T-helper 9 cell (primary cell): ENCODE measurements at places on chromosomes 1 and 21.

DNA sequence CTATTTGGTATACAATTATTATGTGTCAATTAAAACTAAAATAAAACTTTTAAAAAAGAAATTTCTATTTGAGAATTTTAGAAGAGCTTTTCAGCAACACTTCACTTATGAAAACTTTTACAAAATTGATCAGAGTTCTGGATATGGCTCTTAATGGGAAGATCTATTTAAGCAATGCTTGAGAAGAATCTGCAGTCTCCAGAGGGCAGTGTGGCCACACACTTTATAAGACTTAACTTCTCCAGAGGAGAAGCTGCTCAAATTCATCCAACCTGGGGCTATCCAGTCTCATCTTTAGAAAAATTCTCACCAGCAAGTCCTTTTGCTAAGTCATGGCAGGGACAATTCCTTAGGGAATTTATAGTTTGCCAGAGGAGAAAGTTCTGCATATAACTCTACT lies 25.2 kb upstream of the AGO1 start:
- DNase-seq: no peak

GRCh38 chr1:95426772-95427171 lies 192.8 kb downstream of the RWDD3 start:
- DNase-seq: no peak

- no peak for DNase-seq
Measured at GRCh38 chr1:156880473-156880872, 13.0 kb upstream of the PEAR1 start.

DNA sequence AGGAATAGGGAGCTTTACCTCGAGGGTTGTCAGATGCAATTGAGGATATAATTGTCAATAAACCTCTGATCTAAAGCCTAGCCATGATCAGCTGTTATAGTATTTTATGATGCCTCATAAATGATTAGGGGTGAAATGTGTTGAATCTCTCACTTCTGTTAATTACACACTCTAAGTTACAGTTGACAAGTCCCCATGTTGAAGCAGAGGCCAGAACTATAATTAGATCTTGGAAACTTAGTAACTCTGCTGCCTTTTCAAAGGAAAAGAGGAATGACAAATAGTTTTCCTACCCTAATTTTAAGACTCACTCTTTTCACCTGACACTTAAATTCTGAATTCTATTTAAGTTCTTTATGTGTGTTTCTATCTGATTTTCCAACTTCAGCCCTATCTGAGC lies 33.8 kb downstream of the CCSAP start:
- DNase-seq: no peak

- no peak for DNase-seq
Measured at GRCh38 chr21:17532292-17532691, 19.4 kb downstream of the CXADR start.

DNA sequence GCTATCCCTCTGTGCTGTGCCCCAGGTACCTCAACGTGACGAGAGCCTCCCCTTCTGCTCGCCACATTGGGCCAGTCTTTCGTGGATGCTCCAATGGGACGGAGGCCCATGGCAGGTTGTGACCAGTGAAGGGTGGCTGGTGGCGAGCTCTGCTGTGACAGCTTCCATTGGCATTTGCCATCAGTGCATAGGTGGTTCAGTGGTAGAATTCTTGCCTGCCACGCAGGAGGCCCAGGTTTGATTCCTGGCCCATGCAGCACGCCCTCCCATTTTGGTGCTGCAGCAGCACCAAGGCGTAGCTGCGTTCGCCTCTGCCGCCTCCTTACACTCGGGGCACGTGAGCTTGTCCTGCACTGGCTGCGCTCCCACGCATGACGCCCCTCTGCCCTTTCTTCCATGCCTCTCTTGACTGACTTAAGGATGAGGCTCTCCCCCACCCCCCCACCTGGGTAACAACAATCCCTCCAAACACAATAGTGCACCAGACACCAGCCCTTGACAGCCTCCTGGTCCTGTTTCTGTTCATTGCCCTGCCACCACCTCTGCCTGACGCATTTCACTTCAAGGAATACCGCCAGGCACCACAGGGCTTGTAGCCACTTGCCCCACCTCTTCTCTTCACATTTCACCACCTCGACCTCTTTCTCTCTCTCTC lies 24.7 kb upstream of the FCGR2A start:
- no peak for DNase-seq

GRCh38 chr1:50971748-50972305 lies 1.8 kb downstream of the CDKN2C start:
- DNase-seq: no peak

GRCh38 chr1:222711319-222712252 lies 705 bp downstream of the AIDA start:
- peak; percentile 41 for DNase-seq
